ENCODE measurements at places on chromosomes 5 and 9.

GRCh38 chr5:135372654-135373381 lies 26.2 kb downstream of the MACROH2A1 start:
- no peak for DNase-seq

GRCh38 chr9:128995791-128996190 lies 32.3 kb downstream of the SH3GLB2 start:
- DNase-seq: no peak

GRCh38 chr5:170056561-170057267 lies 49.0 kb upstream of the FOXI1 start:
- no peak for DNase-seq

DNA sequence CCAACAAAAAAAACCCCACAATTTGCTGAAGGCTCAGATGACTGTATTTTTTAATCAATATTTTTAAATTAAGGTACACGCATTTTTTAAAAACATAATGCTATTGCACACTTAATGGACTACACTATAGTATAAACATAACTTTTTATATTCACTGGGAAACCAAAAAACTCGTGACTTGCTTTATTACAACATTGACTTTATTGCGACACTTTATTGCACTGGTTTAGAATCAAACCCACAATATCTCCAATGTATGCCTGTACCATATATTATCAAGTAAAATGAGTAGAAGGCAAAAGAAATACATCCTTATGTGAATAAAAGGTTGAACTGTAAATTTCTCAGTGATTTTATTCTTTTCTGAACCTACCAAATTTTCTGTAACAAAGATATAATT lies 53.7 kb downstream of the RICTOR start:
- DNase-seq: no peak

DNA sequence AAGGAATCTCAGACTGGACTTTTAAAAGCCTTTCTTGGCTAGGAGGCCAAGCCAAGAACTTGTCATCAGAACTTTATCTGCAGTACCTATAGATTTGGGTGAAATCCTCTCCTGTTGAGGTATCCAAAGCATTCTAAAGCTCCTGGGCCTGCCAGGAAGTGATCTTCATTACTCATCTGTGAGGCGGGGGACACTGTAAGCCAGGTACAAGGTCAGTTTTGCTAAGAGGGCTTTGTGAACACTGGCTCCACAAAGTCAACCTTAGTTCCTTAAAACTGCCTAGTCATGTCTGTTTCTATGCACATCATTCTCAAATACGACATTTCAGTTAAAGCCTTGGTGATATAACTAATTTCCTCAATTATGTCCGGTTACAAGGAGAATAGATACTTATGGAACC lies 236.7 kb downstream of the PIK3R1 start:
- no peak for DNase-seq

DNA sequence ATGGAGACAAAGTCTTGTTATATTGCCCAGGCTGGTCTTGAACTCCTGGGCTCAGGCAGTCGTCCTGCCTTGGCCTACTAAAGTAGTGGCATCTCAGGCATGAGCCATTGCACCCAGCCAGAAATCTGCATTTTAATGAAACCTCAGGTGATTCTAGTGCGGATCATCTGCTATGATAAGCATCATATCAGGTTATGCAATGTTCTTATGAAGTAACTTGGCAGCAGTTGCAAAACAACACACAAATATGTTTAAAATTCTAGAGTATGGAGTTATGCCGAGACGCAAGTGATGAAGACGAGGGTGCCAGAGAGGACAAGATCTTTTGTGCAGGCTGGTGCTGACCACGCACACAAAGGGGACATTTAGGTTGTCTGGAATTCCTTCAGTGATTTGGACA lies 153.2 kb upstream of the MEF2C start:
- no peak for DNase-seq

DNA sequence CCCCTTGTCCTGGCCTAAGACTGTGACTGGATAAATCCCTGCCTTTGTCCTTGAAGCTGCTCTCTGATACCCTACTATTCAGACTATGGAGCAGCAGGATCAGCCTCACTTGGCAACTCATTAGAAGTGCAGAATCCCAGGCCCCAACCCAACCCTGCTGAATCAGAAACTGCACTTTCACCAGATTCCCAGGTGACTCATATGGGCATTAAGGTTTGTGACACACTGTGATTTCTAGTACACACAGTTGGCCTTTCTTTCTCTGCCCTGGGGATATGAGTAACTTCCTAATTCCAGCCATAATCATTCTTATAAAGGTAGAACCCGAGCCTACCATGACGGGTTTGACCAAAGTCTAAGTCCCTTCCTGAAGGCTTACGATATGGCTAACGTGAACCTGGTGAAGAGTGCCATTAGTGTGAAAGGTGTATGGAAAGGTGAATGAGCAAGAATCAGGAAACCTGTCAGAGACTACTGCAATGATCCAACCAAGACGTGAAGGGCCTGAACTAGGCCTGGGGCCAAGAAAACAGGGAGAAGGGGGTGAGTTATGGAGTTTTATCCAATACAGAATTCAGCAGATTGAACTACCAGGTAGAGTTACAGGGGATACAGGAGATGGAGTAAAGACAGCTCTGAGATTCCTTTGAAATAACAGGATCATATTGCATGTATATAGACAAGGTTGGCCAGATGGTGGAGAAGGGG lies 533.0 kb downstream of the BNC2 start:
- no peak for DNase-seq

GRCh38 chr5:6861667-6862066 lies 148.4 kb downstream of the TENT4A start:
- DNase-seq: no peak

DNA sequence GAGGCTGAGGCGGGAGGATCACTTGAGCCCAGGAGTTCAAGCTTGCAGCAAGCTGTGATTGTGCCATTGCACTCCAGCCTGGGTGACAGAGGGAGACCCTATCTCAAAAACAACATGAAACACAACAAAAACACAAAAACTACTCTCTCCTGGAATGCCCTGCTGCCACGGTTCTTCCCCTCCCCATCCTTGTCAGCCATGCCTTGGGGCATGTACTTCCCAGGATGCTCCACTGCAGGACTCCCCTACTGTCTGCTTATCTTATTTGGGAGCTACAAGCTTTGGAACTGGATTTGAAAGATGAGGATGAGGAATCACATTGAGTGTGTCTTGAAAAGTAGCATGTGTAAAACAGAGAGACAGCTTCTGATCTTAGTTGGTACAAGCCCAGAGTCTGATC lies 40.1 kb upstream of the KIAA1958 start:
- DNase-seq: no peak

DNA sequence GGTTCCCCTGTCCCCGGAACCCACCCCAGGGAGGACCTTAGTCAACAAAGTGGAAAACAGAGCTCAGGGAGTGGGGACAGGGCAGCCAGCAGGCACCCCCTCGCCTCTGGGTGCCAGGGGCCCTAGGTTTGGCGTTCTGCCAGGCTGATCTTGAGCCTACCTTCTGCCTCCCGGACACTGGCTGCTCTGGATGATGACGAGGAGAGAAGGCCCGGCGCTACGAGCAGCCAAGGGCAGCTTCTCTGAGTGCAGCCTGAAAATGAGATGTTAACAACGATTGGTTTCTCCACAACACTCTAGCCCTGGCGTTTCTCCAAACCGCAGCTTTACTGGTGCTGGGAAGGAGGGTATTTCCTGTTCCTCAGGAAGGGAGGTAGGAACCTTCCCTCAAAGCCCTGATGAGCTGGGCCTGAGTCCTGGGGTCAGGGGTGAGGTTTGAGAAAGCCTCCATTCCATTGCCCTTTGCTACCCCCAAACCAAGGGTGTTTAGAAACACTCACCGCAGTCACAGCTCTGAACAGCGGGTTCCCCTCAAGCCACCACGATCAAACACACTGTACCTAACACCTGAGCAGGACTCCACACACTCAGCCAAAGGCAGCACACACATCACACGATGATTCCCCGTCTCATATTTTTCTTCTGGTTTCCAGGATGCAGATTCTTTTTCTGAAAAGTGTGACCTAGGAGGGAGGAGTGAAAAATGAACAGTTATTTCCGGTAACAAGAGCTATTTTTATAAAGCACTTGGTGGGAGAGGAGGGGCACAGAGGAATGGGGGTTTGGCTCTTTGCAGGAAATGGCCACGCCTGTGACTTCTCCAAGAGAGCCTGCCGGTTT lies at the start of gene STING1:
Gene STING1, minus strand, starts transcription at position 709 of the 840 bp plus-strand sequence. CDS start 1,054 bp downstream, outside the sequence.
- DNase-seq: no peak
